ENCODE measurements at places on chromosomes 5 and 9. TPM values are rescaled to one million over a fixed set of nuclear protein-coding genes. Genes with fewer than 3 reads are reported as not detected.

DNA sequence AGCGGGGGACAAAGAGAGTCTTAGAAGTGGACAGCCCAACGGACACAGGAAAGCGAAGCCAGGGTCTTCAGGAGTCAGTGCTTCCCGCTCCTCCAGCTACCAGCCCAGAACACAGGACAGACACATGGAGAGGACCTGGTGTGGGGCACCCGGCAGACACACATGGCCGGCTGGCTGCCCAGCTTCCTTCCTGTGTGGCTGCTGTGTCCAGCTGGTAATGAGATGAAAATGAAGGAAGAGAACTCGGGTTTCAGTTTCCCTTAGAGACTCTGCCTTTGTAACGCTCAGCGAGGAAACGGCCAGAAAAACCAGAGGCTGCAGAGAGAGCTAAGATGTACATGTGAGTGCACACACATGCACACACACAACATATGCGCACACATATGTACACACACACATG is 87.5 kb downstream of the SECISBP2 start:
- no peak for DNase-seq

- DNase-seq: no peak
Measured at GRCh38 chr9:104092875-104093600, 1.1 kb upstream of the SMC2 start.

- DNase-seq: no peak
Measured at GRCh38 chr5:159133041-159133741, 33.5 kb upstream of the EBF1 start.

- DNase-seq: peak; percentile 77
Measured at GRCh38 chr5:16936150-16936988, at the start of gene MYO10. Gene MYO10 (minus strand): TSS chr5:16936288. CDS start chr5:16935808, 480 bp downstream.

- DNase-seq: no peak
Measured at GRCh38 chr9:107932601-107933000, 443.0 kb upstream of the KLF4 start.

GRCh38 chr9:133991964-133992779 is at the start of gene VAV2:
Gene VAV2 (minus strand): TSS chr9:133992324. CDS start chr9:133992278, 46 bp downstream.
- peak; percentile 74 for DNase-seq

- DNase-seq: no peak
Measured at GRCh38 chr5:109739741-109740728, 50.3 kb downstream of the MAN2A1 start.

Gene CTSV
- 0.21 TPM for total RNA-seq

Gene LTC4S
- total RNA-seq: 13.9 TPM

Gene NME5
- 2.7 TPM for total RNA-seq

Gene TICAM2
- total RNA-seq: 3.5 TPM

Gene DTWD2
- 8.4 TPM for total RNA-seq

Gene DND1
- total RNA-seq: 0.35 TPM
